PC-3 (cell line): ENCODE measurements at places on chromosomes 12 and 14.

- DNase-seq = no peak
These were observed 194.3 kb downstream of the CAPZA3 start for GRCh38 chr12:18932211-18932610.

DNA sequence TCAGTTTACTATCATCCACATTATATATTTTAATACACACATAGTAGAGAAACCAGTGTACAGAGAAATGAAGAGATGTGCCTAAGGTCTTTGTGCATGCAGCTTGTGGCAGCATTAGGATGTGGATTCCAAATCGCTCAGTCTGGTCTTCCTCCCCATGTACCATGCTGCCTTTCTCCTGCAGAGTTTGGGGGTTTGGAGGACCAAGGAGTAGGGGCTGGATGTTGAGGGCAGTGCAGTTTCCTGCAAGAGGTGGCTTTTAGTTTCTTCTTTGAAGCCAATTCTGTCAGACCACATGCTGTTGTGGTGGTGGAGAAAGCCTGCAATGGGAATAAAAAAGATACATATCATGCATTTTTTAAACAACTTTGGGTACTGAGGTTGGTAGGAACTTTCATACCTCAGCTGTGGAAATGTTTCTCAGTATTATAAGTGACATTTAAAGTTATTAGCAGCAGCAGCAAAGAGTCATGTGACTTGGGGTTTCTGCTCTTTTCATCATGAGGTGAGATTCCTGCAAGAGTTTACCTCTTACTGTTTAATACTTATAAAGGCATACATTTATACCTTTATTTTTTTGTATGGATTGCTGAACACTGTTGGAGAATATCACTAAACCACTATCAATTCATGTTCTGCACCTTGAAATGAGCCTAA is 34.4 kb downstream of the TESPA1 start:
- no peak for DNase-seq

DNA sequence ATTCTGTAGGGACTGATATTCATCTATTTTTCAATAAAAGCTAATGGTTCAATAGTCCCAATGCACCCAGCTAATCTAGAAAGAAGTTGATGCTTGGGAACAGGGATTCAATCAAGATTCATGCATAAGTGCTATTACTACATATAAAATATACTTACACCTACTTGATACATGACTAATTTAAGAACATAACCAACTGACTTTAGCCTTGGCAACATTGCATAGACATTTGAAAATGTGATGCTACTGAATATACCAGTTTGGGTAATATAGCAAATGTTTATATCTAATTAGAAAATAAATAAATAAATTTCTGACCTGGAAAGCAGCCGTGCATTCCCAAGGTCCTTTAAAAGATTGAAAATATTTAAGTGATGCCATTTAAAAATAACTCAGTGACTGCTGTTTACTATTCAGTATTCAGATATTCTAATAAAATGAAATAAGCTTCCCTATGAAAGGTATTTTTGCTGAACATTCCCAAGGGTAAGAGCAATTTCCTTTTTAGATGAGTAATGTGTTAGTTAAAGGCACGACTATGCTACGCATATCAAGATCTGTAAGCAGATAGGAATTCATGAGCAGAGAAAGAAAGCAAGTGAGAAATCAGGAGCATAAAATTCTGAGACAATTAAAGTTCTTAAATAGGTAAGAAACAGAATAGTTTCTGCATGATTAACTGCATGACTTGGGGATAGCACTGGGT is 160.6 kb upstream of the SYT1 start:
- peak; percentile 92 for DNase-seq

GRCh38 chr14:23520899-23521533 is 30.5 kb downstream of the ZFHX2 start:
- no peak for DNase-seq

- no peak for DNase-seq
These were observed 6.2 kb upstream of the SERPINA12 start for GRCh38 chr14:94515426-94515825.

- DNase-seq = no peak
These were observed 90.8 kb upstream of the DAAM1 start for GRCh38 chr14:59097681-59098080.

DNA sequence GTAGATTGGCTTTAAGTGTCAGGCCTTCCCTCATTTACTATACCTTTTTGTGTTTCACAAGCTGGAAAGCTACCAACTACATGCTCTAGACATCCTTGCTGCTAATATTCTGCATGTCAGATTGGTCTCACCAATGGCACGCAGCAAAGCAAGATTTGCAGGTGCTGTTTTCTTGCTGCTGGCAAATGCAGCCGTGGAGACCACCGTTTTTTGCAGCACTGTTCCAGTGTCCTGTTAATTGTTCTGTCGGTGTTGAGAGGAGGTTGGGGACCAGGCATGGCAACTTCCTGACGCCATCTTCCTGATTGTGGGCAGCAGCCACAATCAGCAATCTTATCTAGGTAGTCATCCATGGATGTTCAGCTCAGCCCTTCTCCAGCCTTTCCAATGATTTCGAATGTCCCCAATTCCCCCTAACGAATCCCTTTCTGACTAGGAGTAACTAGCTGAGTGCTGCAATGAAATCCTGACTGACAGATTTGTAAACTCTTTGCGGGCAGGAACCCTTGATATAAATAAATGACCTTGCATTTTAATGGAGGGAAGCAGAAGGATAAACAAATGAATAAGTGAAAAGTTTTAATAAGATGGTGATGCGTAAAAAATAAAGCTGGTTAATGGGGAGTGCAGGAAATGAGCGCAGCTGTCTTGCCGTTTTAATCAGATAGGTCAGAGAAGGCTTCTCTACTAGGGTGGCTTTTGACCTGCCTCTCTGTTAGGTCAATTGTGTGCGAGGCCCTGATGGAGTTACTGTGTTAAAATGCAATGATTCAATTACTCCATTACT is 574 bp upstream of the CRADD start:
- no peak for DNase-seq

DNA sequence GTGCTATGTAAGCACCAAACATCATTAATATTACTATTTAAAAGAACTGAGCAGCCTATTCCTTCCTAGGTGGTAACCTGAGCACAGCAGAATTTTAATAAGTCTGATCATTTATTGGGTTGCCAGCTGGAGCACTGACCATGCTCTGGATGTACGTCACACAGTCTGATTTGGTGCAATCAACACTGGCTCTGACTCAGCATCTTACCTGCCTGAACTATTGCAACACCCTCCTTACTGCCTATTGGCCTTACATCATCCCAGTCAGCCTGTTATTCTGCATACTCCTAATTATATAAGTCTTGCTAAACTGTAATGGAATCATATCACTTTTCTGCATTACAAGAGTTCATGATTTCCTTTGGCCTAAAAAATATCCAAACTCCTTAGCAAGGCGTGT is 149.7 kb downstream of the PTPRO start:
- peak; percentile 2 for DNase-seq

- peak; percentile 34 for DNase-seq
These were observed 65.9 kb downstream of the ACACB start for GRCh38 chr12:109182041-109182839.

DNA sequence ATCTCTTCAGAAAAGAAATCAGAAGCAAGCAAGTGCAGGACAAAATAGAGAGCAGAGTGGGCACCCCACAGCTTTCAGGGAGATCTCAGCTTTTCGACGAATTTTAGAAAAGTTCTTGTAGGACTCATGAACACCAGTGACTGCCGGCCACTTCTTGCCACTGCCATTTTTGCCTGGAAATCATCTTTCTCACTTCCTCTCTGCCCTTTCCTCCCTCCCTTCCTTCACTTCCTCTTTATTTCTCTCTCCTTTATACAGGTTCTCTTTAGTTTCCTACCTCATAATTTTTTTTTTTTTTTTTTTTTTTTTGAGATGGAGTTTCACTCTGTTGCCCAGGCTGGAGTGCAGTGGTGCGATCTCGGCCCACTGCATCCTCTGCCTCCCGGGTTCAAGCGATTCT is 185.6 kb downstream of the APAF1 start:
- DNase-seq = no peak

DNA sequence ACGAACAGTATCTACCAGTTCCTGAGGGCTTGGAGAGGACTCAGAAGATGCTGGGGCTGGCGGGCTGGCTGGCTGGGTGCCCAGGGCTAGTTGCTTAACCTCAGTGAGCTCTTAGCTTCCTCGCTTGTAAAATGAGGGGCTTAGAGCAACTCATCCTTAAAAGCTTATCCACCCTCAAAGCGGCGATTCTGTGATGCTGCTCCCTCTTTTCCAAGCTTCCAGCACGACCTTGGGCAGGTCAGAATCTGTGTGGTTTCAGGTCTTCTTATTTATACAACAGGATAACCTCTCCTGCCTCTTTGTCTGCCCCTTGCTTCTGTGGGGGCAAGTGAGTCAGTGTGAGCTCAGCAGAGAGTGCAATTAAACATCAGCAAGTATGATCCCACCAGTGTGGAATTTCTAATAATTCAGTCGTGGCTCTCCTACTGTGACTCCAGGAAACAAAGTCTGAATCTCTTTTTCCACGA is 281.8 kb downstream of the KSR2 start:
- DNase-seq = peak; percentile 92

DNA sequence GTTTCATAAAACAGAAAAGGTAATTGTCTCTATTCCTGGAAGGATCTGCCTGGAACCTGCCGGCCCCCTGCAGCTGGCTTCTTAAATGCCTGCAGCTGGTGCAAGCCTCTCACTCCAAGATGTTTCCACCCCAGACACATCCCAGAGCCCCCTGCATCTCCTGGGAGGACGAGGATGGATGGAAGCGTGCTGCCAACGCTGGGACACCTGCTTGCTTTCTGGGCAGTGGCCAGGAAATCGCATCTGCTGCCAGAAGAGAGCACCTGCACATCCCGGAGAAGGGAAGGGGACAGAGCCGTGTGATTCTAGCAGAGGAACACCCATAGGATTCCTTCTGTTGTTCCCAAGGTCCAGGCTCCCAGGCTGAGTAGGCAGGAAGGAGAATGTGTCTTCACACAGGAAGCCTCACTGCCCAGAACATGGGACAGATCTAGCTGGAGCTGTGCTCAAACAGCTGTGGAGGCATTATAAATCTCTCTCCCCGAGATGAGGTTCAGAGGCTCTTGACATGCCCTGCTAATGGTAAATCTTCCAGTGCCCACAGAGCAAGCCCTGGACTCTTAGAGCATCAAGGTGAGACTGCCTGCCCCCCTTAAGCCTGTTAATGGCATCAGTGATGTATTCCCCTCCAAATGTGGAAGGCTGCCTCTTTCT is 138.8 kb upstream of the MAP1LC3B2 start:
- no peak for DNase-seq

GRCh38 chr12:28650906-28651305 is 460.6 kb downstream of the CCDC91 start:
- peak; percentile 14 for DNase-seq

DNA sequence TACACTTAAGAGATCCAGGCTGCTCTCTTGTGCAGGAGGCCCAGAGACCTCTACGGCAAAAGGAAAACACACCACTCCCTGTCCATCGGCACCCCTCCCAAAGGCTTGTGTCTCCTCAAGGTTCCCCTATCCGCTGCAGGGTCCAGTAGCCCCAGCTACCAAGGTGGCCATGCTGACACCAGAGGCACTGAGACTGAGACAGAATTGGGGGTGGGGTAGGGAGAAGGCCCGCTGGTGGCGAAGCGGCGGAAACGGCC is 590 bp downstream of the DDIT3 start:
- DNase-seq = peak; percentile 32

GRCh38 chr12:103272949-103273348 is 222.8 kb downstream of the C12orf42 start:
- DNase-seq = peak; percentile 24

- DNase-seq = peak; percentile 14
These were observed 749 bp downstream of the GALNT6 start for GRCh38 chr12:51390457-51390856.

GRCh38 chr14:85817430-85817829 is 287.5 kb downstream of the FLRT2 start:
- no peak for DNase-seq

DNA sequence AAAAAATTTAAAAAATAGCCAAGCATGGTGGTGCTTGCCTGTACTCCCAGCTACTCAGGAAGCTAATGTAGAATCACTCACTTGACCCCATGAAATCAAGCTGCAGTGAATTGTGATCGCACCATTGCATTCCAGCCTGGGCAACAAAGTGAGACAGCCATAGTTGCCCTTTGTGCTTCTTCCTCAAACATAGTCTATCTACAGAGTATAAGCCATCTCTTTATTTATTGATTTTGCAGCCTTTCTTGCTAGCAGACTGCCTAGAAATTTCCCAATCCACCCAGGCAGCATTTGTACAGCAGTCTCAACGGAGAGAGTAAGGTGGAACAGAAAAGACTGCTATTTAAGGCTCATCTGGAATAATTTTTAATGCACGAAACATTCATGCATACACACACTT is 68.8 kb downstream of the IPO8 start:
- no peak for DNase-seq

- DNase-seq = no peak
These were observed 188.1 kb downstream of the SNAPC1 start for GRCh38 chr14:61950340-61950739.

DNA sequence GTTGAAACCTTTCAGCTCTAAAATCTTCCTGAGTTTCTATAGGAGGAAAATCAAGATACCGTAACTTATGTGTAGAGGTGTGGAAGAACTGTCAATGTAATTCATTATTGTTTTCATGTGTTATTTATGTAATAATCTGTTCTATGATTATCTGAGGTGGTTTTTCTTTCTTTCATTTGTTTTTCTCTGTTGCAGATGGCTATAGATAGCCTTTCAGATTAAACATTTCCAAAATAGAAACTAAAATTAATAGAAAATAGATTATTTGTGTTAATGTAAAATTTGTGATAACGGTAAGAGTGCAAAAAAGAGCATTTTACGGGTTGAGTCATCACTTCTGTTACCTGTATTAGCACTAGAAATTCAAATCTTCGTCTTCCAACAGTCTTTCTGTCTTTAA is 128.8 kb downstream of the SYNE2 start:
- DNase-seq = no peak

DNA sequence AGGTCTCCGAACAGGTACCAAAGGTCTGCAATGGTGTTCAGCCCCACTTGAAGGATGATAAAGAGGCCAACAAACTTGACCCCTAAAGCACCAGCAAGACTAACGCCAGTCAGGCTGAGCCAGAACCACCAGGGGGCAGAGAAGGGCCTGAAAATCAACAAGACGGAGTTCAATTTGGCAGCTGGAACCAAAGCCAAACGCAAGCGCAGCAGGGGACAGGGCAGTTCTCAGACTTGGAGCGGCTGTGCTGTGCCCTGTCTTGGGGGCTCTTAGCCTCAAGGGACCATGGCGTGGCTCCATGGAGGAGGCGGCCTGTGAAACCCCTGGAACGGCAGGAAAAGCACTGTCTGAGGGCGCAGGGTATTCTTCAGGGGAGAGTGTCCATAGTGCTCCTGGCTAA is 19.6 kb downstream of the POMT2 start:
- DNase-seq = peak; percentile 88

- DNase-seq = no peak
These were observed 332.5 kb downstream of the CCER1 start for GRCh38 chr12:90622431-90622830.

DNA sequence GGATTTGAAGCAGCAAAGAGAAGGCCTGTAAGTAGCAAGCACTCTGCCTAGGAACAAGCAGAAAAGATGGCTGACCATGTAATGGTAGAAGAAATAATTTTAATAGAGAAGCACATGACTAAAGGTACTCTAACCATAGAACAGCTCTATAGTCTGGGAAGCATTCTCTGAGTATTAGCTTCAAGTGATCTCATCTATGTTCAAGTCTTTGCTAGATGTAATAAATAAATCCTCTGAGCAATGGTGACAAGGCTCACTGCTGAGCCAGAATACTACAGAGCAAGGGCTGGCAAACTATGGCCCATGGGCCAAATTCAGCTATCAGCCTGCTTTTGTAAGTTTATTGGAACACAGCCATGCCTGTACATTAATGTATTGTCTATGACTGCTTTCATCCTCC is 84.8 kb downstream of the PEBP1 start:
- no peak for DNase-seq
